ENCODE measurements at places on chromosomes 3 and 15.

DNA sequence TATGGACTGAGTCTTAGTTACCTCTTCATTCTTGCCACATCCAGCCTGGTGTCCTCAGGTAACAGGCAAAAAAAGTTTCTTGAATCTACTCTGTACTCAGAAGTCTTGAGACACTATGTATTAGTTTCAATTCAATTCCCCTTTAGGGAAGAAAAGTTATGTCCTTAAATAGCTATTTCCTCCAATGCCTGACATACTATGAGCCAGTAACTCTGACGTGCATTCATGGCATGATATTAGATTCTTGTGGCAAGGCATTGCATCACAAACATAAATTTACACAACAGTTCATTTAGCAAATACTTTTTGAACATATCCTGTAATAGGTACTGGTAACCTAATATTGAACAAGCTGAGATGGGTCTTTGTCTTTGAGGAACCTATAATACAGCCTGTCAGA lies 109.3 kb upstream of the FOXB1 start:
- no peak for DNase-seq

DNA sequence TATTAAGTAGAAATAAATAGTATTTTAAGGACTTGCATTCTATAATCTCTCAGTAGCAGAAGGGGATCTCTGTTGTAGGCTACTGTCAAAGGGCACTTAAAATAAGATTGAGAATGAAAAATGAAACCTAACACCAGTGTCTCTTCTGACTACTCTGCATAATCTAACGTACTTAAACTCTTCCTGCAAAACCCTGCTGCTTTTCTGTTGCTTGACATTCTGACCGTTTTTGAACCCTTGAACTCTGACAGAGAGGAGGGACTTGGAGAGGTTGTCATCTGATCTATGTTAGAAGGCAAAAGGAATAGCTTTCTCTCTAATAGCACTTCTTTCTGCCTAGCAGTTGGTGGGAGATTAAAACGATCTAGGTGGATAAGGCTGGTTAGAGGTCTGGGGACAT lies 204.6 kb downstream of the ZIC1 start:
- no peak for DNase-seq

- no peak for DNase-seq
Measured at GRCh38 chr3:127307112-127307835, 19.4 kb upstream of the PRR20G start.

GRCh38 chr15:27707257-27707656 lies 391.9 kb downstream of the OCA2 start:
- DNase-seq: peak; percentile 50

DNA sequence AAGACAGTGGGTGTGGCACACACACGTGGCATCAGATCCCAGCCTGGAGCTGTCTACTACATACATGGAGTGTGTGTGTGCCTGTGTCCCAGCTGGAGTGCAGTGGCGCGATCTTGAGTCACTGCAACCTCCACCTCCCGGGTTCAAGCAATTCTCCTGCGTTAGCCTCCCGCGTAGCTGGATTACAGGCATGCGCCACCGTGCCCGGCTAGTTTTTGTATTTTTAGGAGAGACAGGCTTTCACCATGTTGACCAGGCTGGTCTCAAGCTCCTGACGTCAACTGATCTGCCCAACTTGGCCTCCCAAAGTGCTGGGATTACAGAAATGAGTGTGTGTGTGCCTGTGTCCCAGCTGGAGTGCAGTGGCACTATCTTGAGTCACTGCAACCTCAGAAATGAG lies 108.8 kb downstream of the IL12A start:
- no peak for DNase-seq

GRCh38 chr15:78018445-78018844 lies 59.1 kb downstream of the TBC1D2B start:
- no peak for DNase-seq

DNA sequence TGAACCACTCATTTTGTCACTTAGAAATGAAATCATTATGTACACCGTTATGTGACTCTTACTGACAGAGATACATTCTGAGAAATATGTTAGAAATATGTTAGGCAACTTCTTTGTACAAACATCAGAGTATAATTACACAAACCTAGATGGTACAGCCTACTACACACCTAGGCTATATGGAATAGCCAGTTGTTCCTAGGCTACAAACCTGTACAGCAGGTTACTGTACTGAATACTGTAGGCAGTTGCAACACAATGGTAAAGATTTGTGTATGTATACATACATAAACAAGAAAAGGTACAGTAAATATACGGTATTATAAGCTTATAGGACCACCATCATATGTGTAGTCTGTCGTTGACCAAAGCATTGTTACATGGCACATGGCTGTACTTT lies 3.7 kb downstream of the SACM1L start:
- DNase-seq: no peak

DNA sequence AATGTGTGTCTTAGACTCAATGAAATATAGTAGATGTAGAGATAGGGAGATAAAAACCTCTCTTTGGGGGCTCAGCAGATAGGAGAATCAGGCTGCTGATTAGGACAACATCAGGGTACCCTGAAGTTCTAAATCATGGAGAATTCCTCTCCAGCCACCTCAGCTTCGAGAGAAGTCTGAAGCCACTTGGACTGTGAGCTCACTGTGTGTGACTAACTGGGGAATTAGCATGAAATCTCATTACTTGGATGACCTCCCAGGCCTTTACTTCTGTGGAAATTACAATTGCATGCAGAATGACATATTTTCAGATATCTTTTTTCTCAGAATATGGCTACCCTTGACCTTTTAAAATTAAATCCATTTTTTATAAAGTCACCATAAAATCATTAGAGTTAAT lies 128.0 kb upstream of the MRPL3 start:
- DNase-seq: no peak

- DNase-seq: no peak
Measured at GRCh38 chr3:17882981-17883380, 140.6 kb upstream of the TBC1D5 start.

DNA sequence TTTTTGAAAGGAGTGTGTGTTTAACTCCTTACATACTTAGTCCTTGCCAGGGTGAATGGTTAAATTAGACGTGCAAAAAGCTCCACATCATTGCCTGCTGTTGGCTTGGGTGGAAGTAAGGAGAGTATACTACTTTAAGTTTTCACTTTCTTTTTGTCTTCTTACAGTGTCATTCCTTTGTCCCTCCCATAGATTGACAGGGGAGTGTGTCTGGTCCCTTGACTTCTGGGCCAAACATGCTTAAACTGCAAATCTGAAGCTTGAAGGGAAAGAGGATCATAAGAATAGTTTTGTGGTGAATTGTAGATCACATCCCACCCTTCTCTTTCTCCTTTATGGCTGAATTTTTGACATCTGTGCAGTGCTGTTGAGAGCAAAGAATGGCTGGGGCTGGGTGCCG lies 355.8 kb upstream of the C2CD4B start:
- no peak for DNase-seq

DNA sequence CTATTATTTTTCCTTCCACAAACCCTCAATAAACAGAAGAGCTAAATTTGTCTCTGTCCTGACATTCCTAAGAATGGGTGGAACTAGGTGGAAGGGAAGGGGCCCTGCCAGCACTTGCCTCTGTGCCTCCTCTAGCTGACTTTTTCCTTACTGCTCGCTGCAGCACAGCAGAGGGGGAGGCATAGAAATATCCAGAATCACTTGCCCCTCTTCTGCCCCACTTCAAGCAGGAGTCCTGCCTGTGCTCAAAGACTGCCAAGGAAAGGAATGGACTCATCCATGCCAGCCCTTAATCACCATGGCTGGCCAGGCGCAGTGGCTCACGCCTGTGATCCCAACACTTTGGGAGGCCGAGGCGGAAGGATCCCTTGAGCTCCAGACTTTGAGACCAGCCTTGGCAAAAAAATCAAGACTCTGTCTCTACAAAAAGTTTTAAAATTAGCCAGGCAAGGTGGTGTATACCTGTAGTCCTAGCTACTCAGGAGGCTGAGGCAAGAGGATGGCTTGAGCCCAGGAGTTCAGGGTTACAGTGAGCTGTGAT lies 51.8 kb downstream of the ADCY5 start:
- DNase-seq: no peak

- no peak for DNase-seq
Measured at GRCh38 chr3:41259449-41260062, 60.3 kb downstream of the CTNNB1 start.

DNA sequence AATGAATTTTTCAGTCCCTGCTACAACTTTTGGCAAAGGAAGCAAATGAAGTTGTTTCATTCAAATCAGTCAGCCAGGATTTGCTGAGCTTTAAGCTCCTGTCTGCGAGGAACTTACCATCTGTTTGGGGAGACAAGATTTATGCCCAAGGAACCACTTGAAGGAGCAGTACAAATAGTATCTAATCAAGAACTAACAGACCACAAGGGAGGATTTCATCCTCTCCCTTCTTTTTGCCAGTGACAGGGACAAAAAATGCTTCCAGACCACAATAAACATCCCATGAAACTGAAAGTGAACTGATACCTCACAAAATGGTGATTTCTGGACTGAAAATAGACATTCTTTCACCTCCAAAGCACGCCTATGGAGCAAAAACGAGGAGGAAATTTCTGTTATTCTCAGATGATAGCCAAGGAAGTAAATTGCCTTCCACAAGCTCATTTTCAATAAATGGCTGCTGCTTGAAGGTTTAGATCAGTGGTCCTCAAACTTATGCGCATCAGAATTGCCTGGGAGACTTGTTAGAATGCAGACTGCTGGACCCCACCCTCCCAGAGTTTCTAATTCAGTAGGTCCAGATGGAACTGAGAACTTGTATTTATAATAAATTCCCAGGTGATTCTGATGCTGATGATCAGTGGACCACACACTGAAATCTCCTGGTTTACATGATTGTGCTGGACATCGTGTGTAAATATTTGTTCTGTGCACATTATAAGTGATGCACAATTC lies 202.4 kb upstream of the GADL1 start:
- no peak for DNase-seq

GRCh38 chr3:65772758-65773157 lies 266.0 kb downstream of the MAGI1 start:
- no peak for DNase-seq

DNA sequence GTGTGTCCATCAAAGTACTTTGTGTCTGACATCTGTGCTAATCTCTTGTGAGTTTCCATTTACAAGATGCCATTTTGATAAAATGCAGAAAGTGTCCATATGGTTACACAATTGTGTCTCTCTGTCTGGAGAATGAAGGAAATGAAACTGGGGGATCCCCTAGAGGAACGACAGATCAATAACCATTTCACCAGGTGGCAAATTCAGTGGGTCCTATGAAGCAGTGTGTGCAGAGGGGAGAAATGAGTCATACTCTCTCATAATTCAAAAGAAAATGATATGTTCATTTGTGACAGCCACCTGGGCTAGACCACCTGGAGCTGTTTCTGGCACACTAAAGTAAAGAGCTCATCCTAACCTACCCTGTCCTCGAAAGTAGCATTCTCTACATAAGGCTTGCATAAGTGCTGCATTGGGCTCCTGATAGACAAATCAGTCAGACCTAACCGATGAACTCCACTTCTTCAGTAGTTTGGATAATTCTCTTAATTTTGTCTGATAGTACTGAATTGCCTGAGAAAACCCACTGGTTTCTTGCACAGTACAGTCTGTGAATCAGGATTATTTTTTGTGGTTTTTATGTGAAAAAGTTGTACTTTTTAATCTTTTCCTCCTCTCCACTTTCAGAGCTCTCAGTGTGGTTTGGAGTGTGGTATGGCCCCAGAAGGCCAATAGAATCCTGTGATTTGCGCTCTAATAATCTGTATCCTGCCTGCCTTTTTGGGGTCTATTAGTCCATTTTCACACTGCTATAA lies 10.3 kb upstream of the CD47 start:
- DNase-seq: no peak

- DNase-seq: no peak
Measured at GRCh38 chr3:73086071-73086494, 24.6 kb downstream of the EBLN2 start.

GRCh38 chr3:164351131-164351530 lies 727.2 kb downstream of the SI start:
- DNase-seq: no peak

- DNase-seq: no peak
Measured at GRCh38 chr3:42680806-42681205, 4.5 kb upstream of the KLHL40 start.

DNA sequence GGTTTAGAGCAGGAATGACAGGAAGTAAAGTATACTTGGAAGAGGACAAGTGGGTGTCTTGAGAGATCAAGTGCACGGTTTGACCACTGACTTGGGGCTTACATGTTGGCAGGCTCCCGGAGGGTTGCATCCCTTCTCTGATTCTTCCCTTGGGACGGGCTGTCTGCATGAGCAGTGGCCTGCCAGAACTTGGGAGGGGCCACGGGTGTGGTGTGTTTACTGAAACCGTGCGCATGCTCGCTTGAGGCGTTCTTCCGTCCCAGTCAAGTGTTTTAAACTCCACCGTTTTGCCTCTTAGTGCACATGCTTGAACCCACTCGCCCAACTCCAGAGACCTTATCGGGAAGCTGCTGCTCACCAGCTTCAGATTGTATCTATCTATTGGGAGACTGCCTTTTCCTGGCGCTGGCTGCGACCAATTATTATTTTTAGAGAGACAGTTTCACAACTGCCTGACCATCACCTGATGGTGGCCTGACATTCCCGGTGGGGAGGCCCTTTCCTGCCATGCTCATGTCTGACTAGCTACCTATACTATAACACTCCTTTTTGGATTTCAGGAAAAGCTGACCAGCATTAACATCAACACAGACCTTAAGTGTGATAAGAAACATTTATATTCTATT lies 14.9 kb upstream of the C3orf22 start:
- DNase-seq: no peak

GRCh38 chr3:170081079-170081741 lies 43.4 kb downstream of the GPR160 start:
- DNase-seq: no peak

DNA sequence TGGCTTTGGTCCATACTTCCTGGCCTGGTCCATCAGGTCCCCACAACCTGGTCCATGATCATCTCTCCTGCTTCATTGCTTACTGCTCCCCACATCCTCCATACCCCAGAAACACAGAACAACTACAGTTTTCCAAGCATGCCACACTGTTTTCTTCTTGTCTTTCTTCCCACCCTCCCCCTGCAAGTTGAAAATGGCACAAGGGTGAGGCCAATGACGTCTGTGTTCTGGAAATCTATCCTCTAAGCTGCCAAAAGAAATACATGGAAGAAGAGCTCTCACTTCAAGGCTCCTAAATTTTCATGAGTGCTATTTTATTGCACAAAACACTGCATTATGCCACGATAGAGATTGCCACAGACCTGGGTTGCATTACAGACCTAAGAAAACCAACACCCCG lies 404.4 kb downstream of the VPS13C start:
- no peak for DNase-seq

GRCh38 chr3:152377184-152377570 lies 108.4 kb downstream of the MBNL1 start:
- no peak for DNase-seq

DNA sequence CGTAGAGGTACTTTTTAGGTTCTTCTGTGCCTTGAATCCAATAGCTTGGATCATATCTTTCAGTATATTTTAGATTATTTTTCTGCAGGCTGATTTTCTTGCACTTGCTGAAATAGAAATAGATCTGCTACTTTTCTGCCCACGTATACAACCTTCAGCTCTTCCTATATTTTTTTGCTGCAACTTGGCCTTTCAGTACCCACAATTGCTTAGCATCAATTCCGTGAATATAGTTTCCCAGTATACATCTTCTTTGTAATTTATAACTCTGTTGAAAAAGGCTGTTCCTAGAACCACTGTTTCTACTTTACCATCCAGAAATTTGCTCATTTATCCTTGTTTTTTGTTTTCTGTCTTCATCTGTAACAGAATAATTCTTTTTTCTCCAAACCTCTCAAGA lies 36.2 kb downstream of the GTF2E1 start:
- DNase-seq: no peak

GRCh38 chr3:35946854-35947515 lies 307.7 kb downstream of the ARPP21 start:
- DNase-seq: peak; percentile 49

Measured in NCI-H1092 (cell line).